ENCODE measurements at places on chromosomes 12 and 14. TPM values are rescaled to one million over a fixed set of nuclear protein-coding genes. Genes with fewer than 3 reads are reported as not detected.

The SRRM4 gene
- total RNA-seq, result 0.03 TPM

The ITGB7 gene
- total RNA-seq, result 0.34 TPM

GRCh38 chr14:93092606-93093556 is 22.8 kb downstream of the ITPK1 start:
- no peak for DNase-seq

- no peak for DNase-seq
These were observed 64.9 kb downstream of the SPRING1 start for GRCh38 chr12:116672842-116673516.

DNA sequence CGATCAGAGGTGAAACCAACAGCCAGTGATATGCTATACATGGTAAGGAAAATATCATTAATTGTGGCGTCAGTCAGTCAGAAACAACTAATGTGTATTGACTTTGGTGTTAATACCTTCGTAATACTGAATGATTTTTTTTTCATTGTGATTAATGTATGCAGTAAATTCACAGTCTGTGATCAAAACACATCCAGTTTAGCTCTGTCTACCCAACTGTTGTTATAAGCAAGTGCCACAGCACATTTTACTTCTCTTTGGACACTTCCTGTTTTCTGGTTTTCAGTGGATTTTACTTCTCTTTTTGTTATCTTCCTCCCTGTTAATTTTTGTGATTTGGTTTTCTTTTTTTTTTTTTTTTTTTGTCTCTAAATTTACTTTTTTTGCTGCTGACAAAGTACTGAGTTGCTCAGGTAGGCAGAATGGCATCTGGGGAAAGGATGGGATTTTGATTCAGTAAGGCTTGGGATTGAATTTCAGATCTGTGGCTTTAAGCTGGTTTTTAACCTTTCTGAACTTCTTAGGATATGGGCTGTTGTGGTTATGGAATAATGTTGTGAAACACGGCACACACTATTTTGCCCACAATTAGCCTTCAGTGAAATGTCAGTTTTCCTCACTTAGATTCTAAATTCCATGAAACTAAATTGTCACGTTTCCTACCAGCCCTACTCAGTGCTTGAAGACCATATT is 604 bp downstream of the GLIPR1 start:
- DNase-seq, result no peak

GRCh38 chr12:110927546-110927945 is 7.2 kb upstream of the MYL2 start:
- DNase-seq, result no peak

DNA sequence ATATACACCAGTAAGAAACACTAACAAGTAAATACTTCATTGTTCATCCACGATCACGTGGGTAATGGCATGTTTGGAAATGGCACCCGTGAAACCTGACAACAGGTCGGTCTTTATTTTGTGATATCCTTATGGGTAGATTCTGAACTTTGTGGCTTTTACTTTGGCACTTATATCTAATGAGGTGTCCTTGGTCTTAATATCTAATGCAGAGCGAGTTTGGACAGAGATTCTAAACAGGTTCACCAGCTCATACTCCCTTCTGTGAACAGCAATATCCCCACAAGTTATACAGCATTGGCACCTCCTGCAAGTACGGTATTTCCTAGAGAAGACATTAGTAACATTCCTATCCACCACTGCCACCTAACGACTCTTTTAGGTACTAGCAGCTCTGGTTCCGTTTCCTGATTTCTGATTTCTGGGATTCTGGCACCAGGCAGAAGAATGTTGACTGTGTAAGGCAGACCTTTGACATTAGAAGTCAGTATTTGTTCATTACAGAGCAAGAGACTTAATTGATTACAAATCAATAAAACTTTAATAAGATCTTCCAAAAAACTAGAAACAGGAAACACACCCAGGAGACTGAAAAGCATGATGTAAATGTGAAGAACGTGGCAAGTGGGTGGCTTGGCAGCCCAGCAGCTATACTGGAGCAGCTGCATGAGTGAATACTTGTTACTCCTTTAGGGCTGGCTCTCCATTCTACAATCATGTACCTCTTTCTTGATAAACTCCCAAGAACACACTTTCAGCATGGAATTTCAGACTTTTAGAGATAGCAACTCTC is 2.5 kb downstream of the ANG start:
- peak; percentile 70 for DNase-seq

- DNase-seq, result no peak
These were observed 815 bp downstream of the COQ10A start for GRCh38 chr12:56267443-56268071.

- DNase-seq, result peak; percentile 83
These were observed 45.6 kb downstream of the STAB2 start for GRCh38 chr12:103632554-103633216.

GRCh38 chr12:2347137-2347843 is 294.5 kb downstream of the CACNA1C start:
- no peak for DNase-seq

DNA sequence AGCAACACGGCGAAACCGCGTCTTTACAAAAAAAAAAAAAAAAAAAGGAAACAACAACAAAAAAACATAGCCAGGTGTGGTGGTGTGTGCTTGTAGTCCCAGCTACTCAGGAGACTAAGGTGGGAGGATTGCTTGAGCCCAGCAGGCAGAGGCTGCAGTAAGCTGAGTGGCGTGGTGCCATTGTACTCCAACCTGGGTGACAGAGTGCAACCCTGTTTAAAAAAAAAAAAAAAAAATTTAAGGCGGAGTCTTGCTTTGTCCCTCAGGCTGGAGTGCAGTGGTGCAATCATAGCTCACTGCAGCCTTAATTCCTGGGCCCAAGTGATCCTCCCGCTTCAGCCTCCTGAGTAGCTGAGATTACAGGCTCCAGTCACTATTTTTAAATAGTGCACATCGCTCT is 18.2 kb upstream of the FIGNL2 start:
- DNase-seq, result no peak

- no peak for DNase-seq
These were observed 50.8 kb upstream of the CDKL1 start for GRCh38 chr14:50447461-50447860.

DNA sequence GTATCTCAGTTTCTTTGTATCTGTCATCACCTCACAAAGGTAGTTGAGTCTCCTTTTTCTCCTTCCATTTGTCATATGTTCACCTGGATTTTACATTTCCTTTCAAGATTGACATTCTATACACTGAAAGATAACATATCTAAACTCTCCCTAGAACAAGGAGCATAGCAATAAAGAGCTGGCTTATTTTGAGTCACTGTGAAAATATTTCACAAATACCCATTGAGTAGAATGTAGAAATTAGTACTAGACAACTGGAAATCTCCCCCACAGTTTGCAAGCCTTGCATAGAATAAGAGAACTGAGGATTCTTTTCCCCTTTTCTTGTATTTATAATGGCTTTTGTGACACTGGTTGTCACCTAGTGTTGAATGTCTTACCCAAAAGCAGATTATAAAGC is 111.2 kb downstream of the KICS2 start:
- no peak for DNase-seq

GRCh38 chr12:49901986-49902385 is 1.7 kb downstream of the FAIM2 start:
- no peak for DNase-seq

- peak; percentile 30 for DNase-seq
These were observed 9.9 kb downstream of the GPHB5 start for GRCh38 chr14:63308723-63309317.

DNA sequence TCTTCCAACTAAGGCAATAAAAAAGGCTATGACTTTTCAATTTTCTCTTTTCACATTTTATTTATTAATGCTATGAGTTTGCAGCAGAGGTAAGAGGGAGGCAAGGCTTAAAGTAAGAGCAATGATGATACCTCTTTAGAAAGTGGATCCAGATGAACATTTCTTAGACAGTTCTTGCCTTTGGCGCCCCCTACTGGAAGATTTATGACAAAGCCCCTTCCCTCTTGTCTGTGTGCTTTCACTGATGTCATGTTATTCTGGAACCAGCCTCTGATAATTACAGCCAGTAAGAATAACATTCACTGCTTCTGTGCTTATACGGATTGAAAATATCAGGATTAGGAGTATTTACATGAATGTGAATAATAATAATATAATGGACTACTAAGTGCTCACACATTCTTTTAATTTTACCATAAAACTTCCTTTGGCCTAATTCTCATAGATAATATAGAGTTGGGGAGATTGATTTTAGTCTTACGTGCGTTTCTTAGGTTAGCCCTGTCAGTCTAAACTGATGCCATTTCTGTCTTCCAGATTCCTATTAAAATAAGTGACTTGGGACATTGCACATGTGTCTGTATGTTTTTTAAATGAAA is 1929.9 kb upstream of the SEL1L start:
- no peak for DNase-seq

Measured in Daoy (cell line).